ENCODE measurements at places on chromosomes 16 and 17.
A peak's percentile ranks its signal among the peaks of the same experiment; 100 is the strongest.

GRCh38 chr17:75546181-75546580 lies 20.7 kb downstream of the LLGL2 start:
- DNase-seq: no peak

- no peak for DNase-seq
Measured at GRCh38 chr16:4388271-4389021, 16.8 kb downstream of the VASN start.

GRCh38 chr17:31721291-31722025 lies 137.6 kb downstream of the COPRS start:
- DNase-seq: no peak

DNA sequence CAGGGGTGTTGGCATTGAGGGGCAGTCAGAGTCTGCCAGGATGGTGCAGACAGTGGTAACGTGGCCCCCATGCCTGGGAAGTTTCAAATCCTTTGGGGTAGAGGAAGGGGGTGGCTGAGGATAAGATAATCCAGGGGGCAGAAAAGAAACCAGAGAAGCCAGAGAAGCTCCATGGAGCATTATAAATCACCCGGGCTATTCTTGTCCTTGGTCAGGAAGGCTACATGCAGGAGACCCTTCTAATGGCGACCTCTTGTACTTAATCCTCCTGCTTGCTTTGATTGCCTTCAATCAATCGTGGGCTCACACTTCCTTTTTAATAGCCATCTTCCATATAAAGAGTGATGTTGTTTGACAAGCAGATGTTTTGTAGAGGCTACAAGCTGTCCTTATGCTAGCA lies 131.9 kb downstream of the MAF start:
- no peak for DNase-seq

- DNase-seq: peak; percentile 2
Measured at GRCh38 chr17:30827082-30827481, 2.6 kb upstream of the CRLF3 start.

DNA sequence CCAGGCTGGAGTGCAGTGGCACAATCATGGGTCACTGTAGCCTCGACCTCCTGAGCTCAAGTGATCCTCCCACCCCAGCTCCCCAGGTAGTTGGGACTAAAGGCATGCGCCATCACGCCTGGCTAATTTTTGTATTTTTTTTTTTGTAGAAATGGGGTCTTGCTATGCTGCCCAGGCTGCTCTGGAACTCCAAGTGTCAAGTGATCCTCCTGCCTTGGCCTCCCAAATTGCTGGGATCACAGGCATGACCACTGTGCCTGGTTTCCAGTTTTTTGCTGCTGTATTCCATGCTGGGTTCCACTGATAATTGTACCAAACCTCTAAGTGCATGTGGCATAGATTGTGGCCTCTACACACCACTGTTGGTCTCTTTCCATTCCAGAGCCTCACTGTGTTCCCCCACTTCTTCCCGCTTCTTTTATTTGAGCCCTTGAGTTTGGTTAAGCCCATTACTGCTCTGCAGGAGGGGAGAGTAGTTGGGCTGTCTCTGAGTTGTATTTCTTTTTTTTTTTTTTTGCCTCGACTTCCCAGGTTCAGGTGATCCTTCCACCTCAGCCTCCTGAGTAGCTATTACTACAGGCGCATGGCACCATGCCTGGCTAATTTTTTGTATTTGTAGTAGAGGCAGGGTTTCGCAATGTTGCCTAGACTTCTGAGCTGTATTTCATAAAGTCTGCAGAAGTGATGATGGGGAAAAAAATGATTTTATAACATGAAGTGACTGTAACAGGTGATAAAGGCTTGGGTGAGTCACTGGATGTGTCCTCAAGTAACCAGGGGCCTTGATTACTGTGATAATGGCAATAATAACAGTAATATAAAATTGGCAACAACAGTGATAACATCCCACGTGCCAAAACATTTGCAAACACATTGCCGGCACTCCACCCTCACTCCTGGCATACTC lies 30.0 kb downstream of the EEF2K start:
- DNase-seq: no peak

DNA sequence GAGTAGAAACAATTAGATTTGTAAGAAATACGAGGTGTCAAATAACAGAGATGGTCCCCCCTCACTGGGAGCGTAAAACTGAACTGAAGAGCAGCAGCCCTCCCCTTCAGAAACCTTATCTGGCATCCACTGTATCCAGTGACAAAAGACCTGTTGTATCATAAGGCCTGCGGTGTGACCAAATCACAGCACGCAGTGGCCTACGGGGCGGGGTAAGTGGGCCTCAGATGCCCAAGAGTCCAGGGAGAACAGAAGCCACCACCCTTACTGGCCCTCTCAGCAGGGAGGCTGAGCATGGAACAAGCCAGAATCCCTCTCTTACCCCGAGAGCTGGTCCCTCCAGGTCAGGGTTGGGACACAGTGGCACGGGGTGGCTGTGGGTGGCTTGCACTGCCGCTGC lies 5.5 kb downstream of the JMJD6 start:
- DNase-seq: no peak

- DNase-seq: no peak
Measured at GRCh38 chr16:86823888-86824671, 245.7 kb downstream of the FOXL1 start.

DNA sequence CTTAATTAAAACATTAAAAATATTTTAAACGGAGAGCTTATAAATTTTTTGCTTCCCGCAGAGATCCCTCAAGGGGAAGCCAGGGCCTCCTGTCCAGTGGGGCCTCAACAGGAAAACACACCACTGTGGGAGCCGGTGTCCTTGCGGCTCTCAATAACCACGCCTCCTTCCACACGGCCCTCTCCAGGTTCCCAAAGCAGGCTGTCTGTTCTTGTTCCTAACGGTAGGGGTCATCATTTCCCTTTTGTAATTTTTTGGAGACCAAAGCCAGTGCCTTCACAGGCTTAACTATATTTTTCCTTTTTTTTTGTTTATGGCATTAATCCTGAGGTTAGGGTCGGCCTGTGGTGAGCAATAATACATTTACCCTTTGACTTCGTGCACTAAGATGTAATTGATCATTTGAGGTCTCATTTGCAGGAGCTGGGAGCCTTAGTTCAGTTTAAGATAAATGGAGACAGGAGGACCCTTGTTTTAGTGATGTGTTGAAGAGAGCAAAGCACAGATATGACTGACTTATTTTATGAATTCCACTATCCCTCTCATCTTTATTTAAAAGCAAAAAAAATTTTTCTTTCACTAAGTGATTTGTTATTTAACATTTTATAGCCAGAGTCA lies 77.5 kb upstream of the N4BP1 start:
- DNase-seq: peak; percentile 85

GRCh38 chr17:40750391-40750790 lies 4.7 kb downstream of the KRT25 start:
- no peak for DNase-seq

DNA sequence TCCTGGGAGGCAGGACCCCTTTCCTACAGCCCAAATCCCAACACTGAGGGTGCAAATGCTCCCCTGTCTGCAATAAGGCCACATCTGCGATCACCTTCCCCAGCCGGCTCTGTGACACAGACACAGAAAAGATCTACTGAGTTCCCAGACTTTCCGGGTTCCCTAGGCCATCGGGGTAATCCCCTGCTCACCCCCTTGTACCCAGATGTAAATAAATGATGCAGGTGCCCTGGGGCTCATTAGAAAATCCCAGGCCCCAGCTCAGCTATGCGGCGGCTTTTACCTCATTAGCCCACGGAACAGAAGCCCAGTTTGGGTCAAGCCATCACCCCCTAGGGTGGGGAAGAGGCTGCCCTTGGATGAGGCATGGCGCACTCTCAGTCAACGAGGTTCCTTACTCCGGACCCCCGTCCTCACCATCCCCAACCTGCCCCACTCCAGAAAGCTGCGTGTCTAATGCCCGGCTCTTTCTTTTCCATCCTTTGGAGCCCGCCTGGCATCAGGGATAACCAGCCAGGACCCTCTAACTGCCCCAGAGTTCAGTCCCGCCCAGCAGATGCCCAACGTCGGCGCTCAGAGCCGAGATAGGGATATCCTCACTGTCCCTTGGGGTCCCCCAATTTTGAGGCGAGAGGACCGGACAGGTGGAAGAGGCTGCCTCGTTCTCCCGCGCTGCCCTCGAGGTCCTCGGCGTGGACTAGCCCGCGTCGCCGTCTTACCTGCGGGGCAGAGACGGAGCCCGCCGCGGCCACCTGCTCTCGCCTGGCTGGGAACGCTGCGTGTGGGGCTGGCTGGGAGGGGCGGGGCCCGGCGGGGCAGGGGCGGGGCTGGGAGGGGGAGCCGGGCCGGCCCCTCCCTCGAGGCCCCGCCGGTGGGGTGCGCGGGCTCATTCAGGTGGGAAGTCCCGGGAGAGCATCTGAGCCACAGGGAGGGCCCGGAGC lies at the start of gene ZNF385C:
Gene ZNF385C, minus strand, starts transcription at position 783 of the 941 bp plus-strand sequence. CDS start 35,417 bp downstream, outside the sequence.
- peak; percentile 58 for DNase-seq

- no peak for DNase-seq
Measured at GRCh38 chr16:67312719-67313118, 13.8 kb downstream of the KCTD19 start.

DNA sequence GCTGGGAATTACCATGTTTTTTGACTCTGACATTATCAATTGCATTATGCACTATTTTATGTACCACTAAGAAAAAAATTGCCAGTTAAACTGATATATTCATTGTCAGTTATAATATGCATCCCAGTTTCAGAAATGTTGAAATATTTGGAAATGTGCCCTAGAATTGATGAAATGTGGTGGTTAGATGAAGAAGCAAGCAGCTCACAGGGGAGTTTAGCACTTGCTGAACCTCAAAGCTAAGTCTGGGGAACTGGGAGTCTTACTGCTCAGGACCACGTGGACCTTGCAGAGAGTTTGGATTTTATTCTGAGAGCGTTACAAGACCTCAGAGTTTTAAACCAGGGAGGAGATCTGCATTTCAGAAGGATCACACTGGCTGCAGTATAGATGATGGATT lies 67.9 kb downstream of the TNRC6C start:
- no peak for DNase-seq

GRCh38 chr17:48723423-48724250 lies 652 bp downstream of the PRAC2 start:
- DNase-seq: no peak

GRCh38 chr16:56792967-56793366 lies 63.0 kb downstream of the NUP93 start:
- DNase-seq: no peak

DNA sequence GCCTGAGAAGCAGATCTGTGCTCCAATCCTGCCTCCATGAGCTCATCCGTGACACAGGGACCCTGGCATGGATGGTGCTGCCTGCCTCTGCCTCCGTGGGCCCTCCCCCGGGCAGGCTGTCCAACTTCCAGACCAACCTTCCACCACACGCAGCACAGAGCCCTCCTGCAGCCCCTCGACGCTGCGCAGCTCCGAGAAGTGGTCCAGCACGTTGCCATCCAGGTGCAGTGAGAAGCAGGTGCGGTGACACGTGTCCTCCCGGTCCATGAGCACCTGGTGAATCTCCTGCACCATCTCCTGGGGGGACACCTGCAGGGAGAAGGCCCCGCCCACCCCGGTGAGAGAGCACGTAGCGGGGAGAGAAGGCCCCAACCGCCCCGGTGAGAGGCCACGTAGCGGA lies 8.4 kb downstream of the CLUH start:
- DNase-seq: no peak

Measured in DMS53 (cell line).